Amniotic epithelial cell (primary cell): ENCODE measurements at places on chromosomes 12 and 14.

- DNase-seq, result no peak
Observed at GRCh38 chr14:58785701-58786100, 147.9 kb downstream of the DACT1 start.

- no peak for DNase-seq
Observed at GRCh38 chr12:99852666-99853065, 132.1 kb downstream of the ANKS1B start.

DNA sequence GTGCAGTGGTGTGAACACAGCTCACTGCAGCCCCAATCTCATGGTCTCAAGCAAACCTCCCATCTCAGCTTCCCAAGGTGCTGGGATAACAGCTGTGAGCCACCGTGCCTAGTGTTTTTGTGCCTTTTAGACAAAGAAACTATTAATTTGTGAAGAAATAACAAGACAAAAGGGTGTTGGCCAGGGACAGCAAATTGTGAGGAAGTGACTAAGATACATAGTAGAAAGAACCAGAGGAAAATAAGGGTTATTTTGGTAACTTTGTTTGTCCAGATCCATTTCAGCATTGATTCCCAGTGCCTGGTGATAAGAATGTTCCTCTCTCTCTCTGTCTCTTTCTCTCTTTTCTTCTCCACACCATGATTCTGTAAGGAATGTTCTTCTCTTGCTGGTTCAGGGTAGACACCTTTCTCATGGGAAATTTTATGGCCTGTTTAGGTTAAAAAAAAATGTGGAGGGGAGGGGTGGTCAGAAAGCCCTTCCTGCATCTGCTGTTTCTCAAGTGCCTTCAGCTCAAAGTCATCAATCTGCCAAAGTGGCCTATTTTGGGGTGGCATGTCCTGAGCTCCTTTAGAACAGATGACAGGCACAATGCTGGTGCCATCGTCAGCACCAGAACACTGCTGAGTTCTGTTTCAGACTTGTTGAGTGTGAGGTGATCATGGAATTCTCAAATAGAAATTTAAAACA is 184.4 kb upstream of the EEA1 start:
- DNase-seq, result no peak

DNA sequence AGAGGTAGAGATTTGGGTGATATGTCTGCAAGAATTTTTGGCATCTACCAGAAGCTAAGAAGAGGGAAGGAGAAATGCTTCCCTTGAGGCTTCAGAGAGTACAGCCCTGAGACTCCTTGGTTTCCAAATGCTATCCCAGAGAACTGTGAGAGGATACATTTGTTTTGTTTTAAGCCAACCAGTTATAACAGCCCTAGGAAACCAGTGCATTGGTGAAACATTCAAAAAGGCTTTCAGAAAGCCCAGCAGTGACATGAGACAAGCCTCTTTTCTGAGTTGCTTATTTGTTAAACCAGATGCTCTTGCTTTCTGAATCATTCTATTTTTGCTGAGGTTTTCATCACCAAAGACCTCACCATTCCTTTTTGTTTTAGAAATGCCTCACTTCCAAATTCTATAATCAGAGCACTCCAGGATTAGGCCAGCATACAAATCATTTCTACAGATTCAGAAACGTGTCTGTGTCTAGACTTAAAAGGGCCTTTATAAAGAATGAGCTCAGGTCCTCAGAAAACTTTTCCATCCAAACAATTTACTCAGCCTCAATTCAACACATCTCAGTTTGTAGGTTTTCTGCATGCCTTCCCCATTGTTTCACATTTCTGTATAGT is 1617.8 kb upstream of the FLRT2 start:
- DNase-seq, result no peak

GRCh38 chr12:124236625-124237031 is 58.3 kb upstream of the RFLNA start:
- DNase-seq, result peak; percentile 95

DNA sequence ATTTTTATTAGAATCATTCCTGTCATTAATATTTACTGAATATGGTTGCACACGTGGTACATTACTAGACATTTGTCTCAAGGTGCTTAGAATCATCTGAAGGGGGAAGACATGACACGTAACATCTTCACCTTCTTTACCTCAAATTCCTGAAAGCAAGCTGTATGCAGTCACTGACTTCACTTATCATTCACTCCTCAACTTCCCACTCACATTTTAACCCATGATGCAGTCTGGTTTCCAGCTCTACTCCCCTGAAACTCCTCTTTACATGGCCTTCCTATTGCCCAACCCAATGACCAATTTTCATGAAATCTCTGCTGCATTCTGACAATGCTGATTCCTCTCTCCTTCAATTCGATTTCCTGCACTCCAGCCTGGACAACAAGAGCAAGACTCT is 5.8 kb upstream of the PSMC6 start:
- peak; percentile 50 for DNase-seq

GRCh38 chr14:32913725-32914124 is 25.0 kb upstream of the NPAS3 start:
- no peak for DNase-seq

DNA sequence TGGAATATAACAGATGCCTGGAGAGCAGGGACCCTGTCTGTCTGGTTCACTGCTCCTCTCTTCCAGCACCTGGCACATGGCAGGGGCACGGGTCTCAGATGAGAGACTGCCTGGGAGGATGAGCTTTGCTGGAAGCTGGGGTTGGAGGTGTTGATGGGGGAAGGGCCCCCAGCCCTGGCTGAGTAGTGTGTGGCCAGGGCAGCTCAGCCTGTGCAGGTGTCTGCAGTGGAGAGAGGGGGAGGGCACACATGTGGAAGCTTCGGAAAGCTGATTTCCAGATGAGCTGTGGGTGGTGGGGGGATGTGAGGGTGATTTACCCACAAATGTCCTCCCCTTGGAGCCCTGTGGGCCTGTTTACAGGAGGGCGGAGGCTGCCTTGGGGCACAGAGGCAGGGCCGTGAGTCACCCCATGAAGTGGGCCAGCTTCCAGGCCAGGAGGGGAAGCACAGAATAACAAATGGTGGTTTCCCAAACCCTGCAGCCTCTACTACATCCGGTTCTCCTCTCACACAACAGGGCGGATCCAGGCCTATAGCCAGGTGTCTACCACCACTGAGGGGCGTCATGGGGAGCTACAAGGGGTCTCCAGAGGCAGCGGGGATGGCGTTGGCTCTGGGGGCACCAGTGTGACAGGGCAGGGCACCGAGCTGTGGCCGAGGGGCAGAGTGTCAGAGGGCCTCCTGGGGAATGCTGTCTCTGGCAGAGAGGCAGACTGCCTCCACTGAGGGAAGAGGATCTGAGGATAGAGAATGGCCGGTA is 11.0 kb downstream of the KRT7 start:
- peak; percentile 87 for DNase-seq

GRCh38 chr12:3076730-3077571 is at the start of gene TSPAN9:
Gene TSPAN9 (plus strand): TSS chr12:3077379. CDS start chr12:3201194, 123,815 bp downstream.
- DNase-seq, result peak; percentile 75

DNA sequence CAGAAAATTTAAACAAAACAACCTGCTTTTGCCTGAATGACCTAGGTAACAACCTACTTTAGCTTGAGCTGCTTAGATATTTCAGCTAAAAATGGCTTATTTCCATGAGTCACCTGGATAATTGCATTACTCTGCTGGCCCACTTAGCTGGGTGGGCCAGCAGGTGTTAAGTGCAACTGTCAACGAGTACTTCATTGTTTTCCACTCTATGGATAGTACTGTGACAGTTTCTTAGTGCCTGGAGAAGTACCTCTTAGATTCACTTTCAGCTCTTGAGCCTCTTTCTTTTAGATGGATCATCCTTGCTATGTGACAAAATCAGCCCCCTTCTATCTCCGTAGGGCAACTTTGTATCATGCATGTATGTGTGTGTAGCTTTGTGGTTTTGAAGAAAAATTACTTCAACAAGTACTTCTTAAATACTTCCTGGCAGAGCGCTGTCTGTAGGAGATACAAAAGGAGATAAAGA is 368.2 kb upstream of the ATP2B1 start:
- DNase-seq, result no peak

GRCh38 chr12:130601327-130601726 is 114.8 kb downstream of the RIMBP2 start:
- DNase-seq, result no peak

DNA sequence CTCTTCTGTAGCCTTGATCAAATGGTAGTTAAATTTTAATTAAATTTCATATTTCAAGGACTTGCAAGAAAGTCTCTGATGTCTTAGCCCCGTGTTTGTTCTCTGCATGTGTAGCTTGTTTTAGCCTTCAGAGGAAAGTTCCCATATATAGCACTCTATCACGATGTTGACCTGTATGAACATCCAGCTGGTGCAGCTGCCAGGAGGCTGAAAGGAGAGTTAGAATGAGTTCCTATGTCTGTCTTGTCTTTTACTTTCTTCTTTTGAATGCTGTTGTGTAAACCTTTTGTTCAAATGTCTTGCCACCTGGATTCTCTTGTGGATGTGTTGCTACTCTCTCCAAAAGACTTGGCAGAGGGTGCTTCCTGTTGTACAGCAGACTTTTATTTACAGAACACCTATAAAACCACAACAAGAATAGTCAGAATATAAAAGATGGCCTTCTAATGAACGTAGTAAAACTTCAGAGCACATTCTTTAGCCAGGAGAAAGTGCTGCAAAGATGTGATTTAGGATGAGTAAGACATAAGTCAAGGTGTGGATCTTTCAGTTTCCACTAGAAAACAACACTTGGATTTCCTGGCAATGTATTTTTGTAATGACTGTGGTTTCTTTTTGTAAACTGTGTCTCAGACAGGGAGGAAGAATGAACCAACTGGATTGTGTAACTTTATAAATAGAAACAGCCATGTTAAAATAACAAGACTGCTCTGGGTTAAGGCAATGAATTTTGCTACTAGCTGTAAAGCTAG is 17.2 kb downstream of the NAV3 start:
- DNase-seq, result peak; percentile 97

DNA sequence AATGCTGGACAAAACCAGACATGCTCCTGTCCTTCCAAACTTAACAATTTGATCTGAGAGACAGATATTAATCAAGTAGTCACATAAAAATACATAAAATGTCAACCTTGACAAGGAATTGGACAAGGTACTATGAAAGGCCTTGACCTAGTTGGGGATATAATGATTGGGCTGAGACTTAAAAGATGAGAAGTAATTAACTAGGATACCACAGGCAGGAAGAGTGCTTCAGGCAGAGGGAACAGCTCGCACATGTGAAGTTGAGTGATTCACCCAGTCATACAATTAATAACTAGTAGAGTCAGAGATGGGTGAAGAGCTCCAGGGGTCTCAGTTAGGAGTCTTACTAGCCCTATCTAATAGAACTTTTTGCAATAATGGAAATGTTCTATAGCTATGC is 259.5 kb downstream of the MSRB3 start:
- no peak for DNase-seq

DNA sequence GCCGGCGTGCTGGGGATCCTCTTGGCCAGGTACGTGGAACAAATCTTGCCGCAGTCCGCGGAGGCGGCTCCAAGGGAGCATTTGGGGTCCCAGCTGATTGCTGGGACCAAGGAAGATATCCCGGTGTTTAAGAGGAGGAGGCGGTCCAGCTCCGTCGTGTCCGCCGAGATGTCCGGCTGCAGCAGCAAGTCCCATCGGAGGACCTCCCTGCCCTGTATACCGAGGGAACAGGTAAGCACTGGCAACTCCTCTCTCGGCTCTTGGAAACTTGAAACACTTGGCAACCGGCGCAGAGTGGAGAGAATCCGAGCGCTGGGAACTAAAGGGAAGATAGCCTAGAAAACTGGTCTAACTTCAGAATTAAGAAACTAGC is 1.7 kb downstream of the PDE3A start:
- DNase-seq, result no peak

GRCh38 chr12:25894759-25895158 is 63.7 kb upstream of the RASSF8 start:
- peak; percentile 27 for DNase-seq

- DNase-seq, result no peak
Observed at GRCh38 chr12:14956024-14956891, 5.1 kb downstream of the ARHGDIB start.

DNA sequence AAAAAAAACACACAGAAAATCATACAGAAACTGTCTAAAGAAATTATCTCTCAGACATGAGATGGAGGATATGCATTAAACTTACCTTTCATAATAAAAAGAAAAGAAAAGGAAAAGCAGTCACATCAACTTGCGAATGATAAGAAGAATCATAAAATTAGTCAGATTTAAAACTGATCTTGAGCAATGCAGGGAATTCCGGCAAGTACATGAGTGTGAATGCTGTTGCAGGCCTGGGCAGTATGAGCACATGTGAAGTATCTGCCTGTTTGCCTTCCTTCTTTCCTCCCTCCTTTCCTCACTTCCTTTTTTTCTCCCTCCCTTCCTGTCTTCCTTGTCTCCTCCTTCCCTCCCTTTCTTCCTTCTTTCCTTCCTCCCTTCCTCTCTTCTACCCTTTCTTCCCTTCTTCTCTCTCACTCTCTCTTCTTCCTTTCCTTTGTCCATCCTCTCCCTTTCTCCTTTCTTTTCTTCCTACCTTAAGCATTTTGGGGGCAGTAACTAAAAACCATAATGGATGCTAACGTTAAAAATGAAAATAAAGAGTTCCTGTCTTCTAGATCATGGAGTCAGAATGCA is 38.5 kb upstream of the SLC6A15 start:
- DNase-seq, result peak; percentile 15

DNA sequence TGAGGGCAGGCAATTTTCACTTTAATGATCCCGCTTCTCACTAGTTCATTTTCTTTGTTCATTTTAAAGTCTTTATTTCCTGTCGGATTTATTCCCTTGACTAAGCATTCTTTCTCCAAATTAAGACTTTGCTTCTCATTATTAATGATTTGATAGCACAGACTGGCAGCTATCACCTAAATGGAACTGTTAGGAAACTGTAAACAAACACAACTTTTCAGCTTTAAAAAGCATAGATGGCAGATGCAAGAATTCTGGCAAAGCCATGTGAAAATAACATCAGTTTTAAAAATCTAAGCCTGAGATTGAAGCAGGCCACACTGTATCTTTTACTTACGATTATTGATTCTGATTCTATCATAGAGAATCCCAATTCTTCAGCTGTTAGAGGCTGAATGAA is 111.4 kb downstream of the GARIN6 start:
- no peak for DNase-seq
